ENCODE measurements at places on chromosomes 5 and 9.

- no peak for DNase-seq
Measured at GRCh38 chr9:38682713-38683112, 37.2 kb downstream of the FAM240B start.

- no peak for DNase-seq
Measured at GRCh38 chr5:64595031-64595855, 89.4 kb downstream of the RGS7BP start.

GRCh38 chr9:114080195-114080772, 2.2 kb upstream of the AMBP start:
- DNase-seq: no peak

DNA sequence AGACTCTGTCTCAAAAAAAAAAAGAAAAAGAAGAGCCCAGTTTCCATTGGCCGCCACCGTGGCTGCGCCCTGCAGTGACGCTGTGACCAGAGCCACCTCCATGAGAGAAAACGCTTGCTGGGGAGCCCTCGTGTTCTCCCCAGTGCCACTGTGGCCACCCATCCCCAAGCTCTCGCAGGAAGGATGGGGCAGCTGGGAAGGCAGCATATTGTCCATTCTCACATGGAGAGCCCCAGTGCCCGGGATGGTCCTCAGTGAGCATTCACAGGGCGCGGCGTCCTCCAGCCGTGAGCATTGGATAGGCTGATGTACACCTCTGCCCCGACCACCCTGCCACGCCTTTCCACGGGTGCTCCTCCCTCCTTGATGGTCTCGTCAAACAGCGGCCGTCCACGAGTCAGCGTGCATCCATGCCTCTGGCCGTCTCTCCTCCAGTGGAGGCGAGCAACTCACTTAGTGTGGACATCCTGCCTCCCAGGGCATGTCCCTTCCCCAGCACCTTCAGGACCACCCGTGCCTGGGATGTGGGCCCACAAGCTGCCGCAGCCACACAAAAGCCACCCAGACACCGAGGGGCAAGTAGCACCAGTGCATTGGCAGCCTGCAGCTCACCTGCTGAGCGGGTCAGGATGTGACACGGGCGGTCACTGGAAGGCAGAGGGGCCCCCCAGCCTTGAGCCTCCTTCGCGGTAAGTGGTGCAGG, 23.4 kb upstream of the SLC6A19 start:
- DNase-seq: no peak

DNA sequence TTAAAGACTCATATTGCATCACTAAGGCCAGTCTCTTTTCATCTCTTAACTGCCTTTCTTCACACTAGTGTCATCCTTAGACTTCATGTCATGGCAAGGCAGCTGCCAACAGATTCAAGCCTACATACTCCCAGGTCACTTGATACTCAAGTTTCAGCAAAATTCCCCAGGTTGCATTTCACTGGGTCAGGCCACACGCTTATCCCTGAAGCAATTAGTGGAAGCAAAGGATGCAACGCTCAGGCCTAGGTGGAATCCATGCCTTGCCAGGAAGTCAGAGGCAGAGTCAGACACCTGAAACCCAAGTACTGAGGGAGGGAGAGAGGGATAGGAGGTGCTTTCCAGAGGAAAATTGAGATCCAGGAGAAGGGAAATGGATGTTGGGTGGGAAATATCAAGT, 28.9 kb downstream of the YIPF5 start:
- DNase-seq: no peak

- no peak for DNase-seq
Measured at GRCh38 chr5:108216890-108217289, 165.0 kb downstream of the FBXL17 start.

Data from stimulated activated CD4-positive, alpha-beta T cell treated with anti-CD3 and anti-CD28 coated beads, Interleukin-12 subunit alpha, Interleukin-12 subunit beta, amount 100 ng/mL, for 24 hours (primary cell).